ELR (cell line): ENCODE measurements at places on chromosomes 4 and X.

DNA sequence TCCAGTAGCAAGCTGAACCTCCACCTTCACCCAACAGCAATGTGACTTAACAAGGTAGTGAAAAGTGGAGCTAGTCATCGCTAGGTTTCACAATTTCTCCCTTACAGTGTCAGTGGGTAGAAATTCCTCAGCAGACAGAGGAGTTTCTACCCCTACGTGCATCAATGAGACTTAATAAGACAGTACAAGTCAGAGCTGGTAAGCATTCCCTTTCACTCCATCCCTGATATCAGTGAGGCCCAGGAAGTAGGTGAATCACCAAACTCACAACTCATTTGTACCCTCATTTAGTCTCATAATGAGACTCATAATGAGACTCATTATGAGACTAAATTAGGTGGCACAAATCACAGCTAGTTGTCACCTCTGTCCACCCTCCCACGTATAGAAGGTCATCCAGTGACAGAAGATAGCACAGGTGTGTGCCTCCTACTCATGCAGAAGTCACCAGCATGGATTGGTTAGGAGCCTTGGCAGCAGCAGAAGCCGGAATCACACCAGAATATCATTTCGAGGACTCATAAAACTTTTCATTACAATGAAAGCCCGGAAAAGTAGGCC is 50.8 kb upstream of the NUDT10 start:
- no peak for DNase-seq

DNA sequence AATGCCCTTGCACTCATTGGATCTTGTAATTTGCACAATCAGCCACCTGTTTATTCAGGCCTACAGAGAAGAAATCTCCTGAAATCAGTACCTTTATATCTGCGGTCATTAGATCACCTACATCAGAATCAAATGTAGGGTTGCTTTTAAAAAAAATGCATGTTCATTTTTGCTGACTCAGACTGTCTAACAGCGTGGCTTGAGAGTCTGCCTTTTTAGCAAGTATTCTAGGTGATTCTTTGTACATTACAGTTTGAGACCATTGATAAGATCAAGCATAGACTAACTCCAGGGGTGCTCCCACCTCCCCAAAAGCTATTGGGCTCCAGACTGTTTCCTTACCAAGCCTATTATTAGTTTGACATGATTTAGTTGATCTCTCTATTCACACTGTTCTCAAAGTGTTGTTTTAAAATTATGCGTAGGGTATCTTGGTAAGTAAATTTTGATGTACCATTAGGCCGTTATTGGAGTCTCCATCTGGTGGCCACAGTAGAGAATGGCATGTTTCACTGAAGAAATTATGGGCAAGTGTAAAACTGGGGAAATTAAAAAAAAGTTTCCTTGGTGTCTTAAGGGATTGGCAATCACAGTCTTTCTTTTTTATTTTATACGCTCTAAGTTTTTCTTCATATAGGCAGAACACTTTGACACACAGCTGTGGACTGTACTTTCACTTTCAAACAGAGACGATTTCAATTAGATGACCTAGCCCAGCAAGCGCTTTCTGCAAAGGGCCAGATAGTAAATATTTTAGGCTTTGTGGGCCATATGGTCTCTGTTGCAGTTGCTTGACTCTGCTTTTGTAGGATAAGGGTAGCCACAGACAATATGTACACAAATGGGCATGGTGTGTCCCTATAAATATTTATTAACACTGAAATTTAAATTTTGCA is 33.7 kb upstream of the MSL3 start:
- peak; percentile 53 for DNase-seq

- DNase-seq, result no peak
Observed at GRCh38 chrX:154594491-154594890, 9.6 kb downstream of the CTAG1A start.

DNA sequence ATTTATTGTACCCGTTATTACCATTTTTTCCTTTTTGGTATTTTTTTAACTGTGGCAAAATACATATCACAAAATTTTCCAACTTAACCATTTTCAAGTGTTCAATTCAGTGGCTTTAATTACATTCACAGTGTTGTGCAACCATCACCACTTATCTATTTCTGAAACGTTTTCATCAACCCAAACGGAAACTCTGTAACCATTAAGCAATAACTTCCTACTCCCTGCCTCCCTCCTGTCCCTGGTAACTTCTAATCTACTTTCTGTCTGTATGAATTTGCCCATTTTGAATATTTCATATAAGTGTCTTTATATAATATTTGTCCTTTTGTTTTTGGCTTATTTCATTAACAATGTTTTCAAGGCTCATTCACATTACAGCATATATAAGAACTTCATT is 57.4 kb upstream of the MSN start:
- no peak for DNase-seq

- DNase-seq, result no peak
Observed at GRCh38 chr4:101853691-101854090, 63.2 kb downstream of the BANK1 start.

GRCh38 chr4:88107406-88108107 is 50.9 kb downstream of the ABCG2 start:
- peak; percentile 12 for DNase-seq

GRCh38 chr4:1326751-1327525 is 20.1 kb upstream of the UVSSA start:
- DNase-seq, result no peak
